NCI-H2081 (cell line): ENCODE measurements at places on chromosomes 12 and 14.

- DNase-seq: no peak
Measured at GRCh38 chr12:24172031-24172772, 222.7 kb upstream of the SOX5 start.

GRCh38 chr12:52691076-52691840, 11.1 kb upstream of the KRT1 start:
- no peak for DNase-seq

DNA sequence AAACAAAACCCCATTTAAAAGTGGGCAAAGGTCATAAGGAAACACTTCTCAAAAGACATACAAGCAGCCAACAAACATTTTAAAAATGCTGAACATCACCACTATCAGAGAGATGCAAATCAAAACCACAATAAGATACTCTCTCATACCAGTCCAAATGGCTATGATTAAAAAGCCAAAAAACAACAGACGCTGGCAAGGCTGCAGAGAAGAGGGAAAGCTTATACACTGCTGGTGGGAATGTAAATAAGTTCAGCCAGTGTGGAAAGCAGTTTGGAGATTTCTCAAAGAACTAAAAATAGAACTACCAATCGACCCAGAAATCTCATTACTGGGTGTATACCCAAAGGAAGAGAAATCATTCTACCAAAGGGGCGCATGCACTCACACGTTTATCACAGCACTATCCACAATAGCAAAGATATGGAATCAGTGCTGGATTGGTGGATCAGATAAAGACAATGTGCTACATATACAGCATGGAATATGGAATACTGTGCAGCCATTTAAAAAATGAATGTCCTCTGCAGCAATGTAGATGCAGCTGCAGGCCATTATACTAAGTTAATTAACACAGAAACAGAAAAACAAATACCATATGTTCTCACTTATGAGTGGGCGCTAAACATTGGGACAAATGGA, 102.1 kb upstream of the DAAM1 start:
- DNase-seq: no peak

GRCh38 chr14:90447720-90448497, 51.1 kb downstream of the CALM1 start:
- no peak for DNase-seq

GRCh38 chr12:133010657-133011297, 24.6 kb downstream of the ZNF26 start:
- DNase-seq: no peak

GRCh38 chr14:94129758-94130414, 482 bp upstream of the IFI27L2 start:
- DNase-seq: no peak

DNA sequence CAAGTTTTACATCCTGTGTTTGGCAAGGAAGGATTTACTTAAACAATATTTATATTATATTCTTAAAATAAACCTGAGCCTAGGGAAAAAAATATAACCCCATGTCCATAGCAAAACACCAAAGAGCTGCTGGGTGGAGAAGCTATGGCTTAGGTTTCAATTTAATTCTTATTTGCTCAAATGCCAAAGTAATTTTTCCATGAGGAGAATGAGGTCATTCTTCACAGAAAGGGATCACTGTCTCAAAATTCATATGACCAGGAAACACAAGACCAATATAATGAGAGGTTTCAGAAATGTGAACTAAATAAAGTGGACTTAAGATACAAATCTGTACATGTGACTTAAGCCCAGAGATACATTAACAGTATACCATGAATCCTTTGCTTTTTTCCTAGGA, 195.0 kb downstream of the PHLDA1 start:
- no peak for DNase-seq

- no peak for DNase-seq
Measured at GRCh38 chr14:23569443-23570151, 2.0 kb upstream of the AP1G2 start.
